ENCODE measurements at places on chromosomes 13 and 19.

DNA sequence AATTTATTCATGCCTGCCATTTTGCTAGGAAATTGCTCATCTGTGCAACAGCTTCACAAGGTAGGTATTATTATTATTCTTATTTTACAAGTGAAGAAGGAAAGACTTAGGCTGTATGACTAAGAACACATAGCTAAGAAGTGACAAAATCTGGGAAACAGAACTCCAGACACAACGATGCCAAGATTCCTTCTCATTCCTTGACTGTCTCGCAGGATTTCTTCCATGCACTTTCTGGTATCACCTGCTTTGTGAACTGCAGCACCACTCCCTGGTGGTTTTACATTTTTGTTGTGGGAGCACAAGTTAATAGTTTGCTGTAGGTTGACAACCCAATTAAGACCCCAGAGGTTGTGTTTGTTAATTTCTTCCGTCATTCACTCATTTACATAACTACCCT lies 188.5 kb downstream of the LACC1 start:
- no peak overlapping the region for H3K27ac ChIP-seq
- no peaks in the 10 kb centered on the region for H3K36me3 ChIP-seq
- H3K27me3 ChIP-seq: no peaks in the 10 kb centered on the region
- H3K4me3 ChIP-seq: no peak overlapping the region
- H3K4me1 ChIP-seq: no peaks in the 10 kb centered on the region

GRCh38 chr19:1315470-1316166 lies 29.9 kb downstream of the EFNA2 start:
- peak overlapping the region; percentile 37 for H3K4me3 ChIP-seq
- DNase-seq: no peak
- no peak overlapping the region for H3K27ac ChIP-seq
- H3K36me3 ChIP-seq: no peaks in the 10 kb centered on the region
- peaks cover 11% of the 10 kb centered on the region for H3K4me1 ChIP-seq

GRCh38 chr13:112729408-112729807 lies 39.6 kb downstream of the ATP11A start:
- H3K4me3 ChIP-seq: no peak overlapping the region
- no peaks in the 10 kb centered on the region for H3K4me1 ChIP-seq
- DNase-seq: no peak
- no peak overlapping the region for H3K27ac ChIP-seq
- no peaks in the 10 kb centered on the region for H3K27me3 ChIP-seq

GRCh38 chr13:40120288-40120687 lies 464.8 kb downstream of the COG6 start:
- no peak overlapping the region for H3K4me3 ChIP-seq
- DNase-seq: no peak
- H3K27ac ChIP-seq: peak overlapping the region; percentile 51
- H3K4me1 ChIP-seq: peaks cover 26% of the 10 kb centered on the region
- H3K36me3 ChIP-seq: no peaks in the 10 kb centered on the region

DNA sequence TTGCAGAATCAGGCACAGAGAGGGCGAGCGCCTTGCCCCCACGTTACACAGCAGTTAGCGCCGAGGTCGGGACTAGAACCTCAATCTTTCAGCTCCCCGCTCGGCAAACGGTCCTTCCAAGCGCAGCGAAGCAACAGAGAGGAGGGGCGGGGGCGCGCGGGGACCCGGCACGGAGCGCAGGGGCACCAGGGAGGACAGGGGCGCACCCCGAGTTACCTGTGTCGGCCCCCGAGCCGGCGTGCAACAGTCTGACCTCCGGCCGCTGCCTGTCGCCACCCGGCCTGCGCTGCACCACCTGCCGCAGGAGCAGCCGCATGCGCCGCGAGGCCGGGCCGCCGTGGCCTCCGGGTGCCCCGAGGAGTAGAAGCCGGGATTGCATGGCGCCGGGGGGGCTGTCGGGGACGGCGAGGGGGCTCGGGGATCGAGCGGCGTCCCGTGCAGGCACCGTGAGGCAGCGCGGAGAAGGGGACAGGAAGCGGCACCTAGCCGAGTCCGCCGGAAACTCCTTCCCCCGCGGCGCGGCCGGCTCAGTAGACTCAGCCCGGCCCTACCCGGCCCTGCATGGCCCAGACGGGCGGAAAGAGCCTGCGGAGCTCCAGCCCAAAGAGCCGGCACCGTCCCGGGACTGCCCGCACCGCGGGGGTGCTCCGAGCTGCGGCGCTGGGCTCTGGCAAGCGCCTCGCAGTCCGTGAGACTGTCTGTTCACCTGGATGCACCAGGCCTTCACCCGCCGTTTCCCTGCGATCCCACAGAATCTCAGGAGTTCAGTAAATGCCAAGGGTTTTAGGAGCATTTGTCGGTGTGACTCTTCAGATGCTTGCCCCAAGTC lies at the start of gene VWA8:
Gene VWA8, minus strand, starts transcription at position 473 of the 829 bp plus-strand sequence. Its CDS starts 94 bp downstream, at position 379.
- peaks cover 12% of the 10 kb centered on the region for H3K4me1 ChIP-seq
- no peaks in the 10 kb centered on the region for H3K27me3 ChIP-seq
- peak within 1 kb of the TSS; percentile 79 for H3K27ac ChIP-seq
- H3K4me3 ChIP-seq: peak within 1 kb of the TSS; percentile 88
- DNase-seq: no peak

DNA sequence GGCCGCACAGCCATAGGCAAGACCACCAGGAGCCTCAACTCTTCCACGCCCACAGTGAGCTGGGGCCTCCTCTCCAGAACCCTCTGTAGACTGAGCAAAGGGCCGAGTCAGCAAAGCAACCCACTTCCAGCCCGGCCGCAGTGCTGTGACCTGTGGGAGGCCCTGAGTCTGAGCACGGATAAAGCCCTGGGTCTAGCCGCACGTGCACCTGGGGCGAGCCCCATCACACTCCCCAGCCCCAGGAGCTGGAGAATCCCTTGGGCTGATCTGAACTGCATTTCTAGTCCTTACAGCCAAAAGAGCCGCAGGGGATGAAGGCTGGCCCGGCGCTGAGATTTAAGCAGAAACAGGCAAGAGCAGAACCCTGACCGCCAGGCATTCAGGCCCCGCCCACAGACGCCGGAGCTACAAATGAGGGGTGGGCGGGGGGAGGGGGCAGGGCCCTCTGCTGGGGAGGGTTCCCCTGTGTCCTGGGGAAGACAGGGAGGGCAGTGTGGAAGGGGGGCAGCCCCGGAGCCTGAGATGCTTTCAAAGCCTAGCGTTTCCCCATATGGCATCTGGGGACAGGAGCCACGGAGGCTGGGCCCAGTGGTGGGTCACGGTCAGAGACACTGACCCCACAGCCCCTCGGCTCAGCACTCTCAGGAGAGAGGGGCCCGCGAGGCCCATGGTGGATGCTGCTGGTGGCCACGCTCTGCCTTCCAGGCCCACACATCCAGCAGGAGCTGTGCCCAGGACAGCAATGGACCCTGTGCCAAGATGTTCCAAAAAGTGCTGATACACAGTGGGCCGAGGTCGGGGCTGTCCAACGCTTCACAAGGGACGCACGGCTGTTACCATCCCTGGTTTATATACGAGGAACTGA lies 4.9 kb downstream of the TMEM259 start:
- peak overlapping the region; percentile 76 for H3K27ac ChIP-seq
- no peak overlapping the region for H3K4me3 ChIP-seq
- DNase-seq: no peak
- H3K36me3 ChIP-seq: peaks cover 21% of the 10 kb centered on the region
- peaks cover 62% of the 10 kb centered on the region for H3K4me1 ChIP-seq

GRCh38 chr13:34577051-34577450 lies 365.0 kb upstream of the NBEA start:
- H3K36me3 ChIP-seq: no peaks in the 10 kb centered on the region
- H3K4me3 ChIP-seq: no peak overlapping the region
- H3K4me1 ChIP-seq: no peaks in the 10 kb centered on the region
- H3K27me3 ChIP-seq: no peaks in the 10 kb centered on the region

- DNase-seq: no peak
- no peak overlapping the region for H3K4me3 ChIP-seq
- H3K36me3 ChIP-seq: peaks cover 4% of the 10 kb centered on the region
Observed at GRCh38 chr13:98536729-98537128, 40.2 kb downstream of the STK24 start.

GRCh38 chr19:49875857-49876421 lies 1.2 kb downstream of the AKT1S1 start:
- no peaks in the 10 kb centered on the region for H3K36me3 ChIP-seq
- DNase-seq: peak; percentile 94
- H3K27me3 ChIP-seq: no peaks in the 10 kb centered on the region
- peak overlapping the region; percentile 98 for H3K4me3 ChIP-seq
- H3K4me1 ChIP-seq: peaks cover 34% of the 10 kb centered on the region
- H3K27ac ChIP-seq: peak overlapping the region; percentile 99

DNA sequence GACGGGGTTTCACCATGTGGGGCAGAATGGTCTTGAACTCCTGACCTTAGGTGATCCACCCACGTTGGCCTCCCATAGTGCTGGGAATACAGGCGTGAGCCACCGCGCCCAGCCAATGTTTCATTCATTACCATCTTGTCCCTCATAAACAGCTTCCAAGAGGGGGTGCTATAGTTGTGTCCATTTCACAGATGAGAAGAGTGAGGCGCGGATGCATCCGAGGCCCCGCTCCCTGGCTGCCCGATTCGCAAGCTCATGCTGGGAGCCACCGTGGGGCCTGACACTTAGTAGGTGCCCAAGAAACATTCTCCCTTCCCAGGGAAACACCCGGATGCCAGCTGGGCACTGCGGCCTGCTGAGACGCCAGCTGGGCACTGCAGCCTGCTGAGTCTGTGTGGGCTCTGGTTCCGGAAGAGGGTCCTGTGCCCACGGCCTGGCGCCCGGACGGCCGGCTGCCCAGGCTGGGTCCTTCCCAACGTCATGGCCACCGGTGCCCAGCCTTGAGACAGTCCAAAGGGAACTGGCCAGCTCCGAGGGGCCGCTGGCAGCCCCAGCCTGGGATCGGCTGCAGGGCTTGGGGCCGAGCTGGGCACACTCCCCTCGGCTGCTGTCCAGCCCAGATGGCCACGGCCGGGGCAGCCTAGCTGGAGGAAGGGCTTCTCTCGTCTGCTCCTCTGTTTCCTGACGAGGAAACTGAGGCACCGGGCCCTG lies 54.7 kb downstream of the NFIC start:
- no peaks in the 10 kb centered on the region for H3K27me3 ChIP-seq
- H3K4me3 ChIP-seq: no peak overlapping the region
- no peaks in the 10 kb centered on the region for H3K36me3 ChIP-seq
- peaks cover 24% of the 10 kb centered on the region for H3K4me1 ChIP-seq

DNA sequence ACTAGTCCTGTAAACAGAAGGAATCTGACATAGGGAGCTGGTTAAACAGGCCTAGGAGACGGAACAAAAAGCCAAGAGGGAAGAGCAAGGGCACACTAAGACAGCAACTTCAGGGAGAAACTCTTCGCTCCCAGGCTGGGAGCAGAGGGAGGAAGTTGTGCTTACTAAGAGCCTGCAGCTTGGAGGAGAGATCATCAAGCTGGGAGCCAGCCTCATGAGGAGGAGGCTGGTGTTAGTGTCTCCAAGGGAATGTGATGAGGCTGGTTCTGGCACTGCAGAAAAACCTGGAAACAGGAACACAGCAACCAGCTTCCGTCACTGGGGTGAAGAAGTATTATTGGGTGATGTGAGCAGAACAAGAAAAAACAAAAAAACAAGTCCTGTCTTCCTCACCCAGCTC lies 1027.3 kb downstream of the UQCRFS1 start:
- DNase-seq: no peak
- no peak overlapping the region for H3K4me3 ChIP-seq
- no peaks in the 10 kb centered on the region for H3K27me3 ChIP-seq
- no peak overlapping the region for H3K27ac ChIP-seq
- H3K4me1 ChIP-seq: no peaks in the 10 kb centered on the region

GRCh38 chr13:84661718-84662117 lies 779.4 kb upstream of the SLITRK1 start:
- H3K4me1 ChIP-seq: no peaks in the 10 kb centered on the region
- DNase-seq: no peak
- no peak overlapping the region for H3K27ac ChIP-seq
- no peaks in the 10 kb centered on the region for H3K27me3 ChIP-seq

DNA sequence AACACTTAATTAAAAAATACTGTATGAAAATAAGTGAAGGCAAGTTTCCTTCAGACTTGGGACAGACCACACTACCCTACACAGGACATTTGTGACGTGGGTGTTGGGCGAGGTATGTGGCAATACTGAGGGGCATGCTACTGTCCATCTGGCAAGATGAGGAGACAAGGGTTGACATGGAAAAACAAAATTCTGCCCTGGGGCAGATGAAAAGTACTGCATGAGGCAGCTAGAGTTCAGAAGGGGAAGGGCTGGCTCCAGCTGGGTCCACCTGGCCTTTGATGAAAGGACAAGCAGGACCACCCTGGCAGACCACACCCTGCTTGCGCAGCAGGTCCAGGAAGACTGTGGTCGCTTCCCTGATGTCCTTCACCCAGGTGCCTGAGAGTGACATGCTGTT lies 43.2 kb downstream of the LATS2 start:
- H3K4me1 ChIP-seq: peaks cover 74% of the 10 kb centered on the region
- H3K36me3 ChIP-seq: no peaks in the 10 kb centered on the region
- H3K27me3 ChIP-seq: no peaks in the 10 kb centered on the region
- no peak overlapping the region for H3K27ac ChIP-seq

GRCh38 chr19:38057959-38058690 lies 151.1 kb downstream of the SIPA1L3 start:
- DNase-seq: no peak
- no peak overlapping the region for H3K4me3 ChIP-seq
- no peaks in the 10 kb centered on the region for H3K27me3 ChIP-seq
- H3K27ac ChIP-seq: no peak overlapping the region
- no peaks in the 10 kb centered on the region for H3K36me3 ChIP-seq
- peaks cover 12% of the 10 kb centered on the region for H3K4me1 ChIP-seq

- no peak for DNase-seq
- no peak overlapping the region for H3K4me3 ChIP-seq
- H3K27me3 ChIP-seq: no peaks in the 10 kb centered on the region
- H3K27ac ChIP-seq: no peak overlapping the region
Observed at GRCh38 chr13:90120026-90120425, 1227.5 kb upstream of the MIR17HG start.

DNA sequence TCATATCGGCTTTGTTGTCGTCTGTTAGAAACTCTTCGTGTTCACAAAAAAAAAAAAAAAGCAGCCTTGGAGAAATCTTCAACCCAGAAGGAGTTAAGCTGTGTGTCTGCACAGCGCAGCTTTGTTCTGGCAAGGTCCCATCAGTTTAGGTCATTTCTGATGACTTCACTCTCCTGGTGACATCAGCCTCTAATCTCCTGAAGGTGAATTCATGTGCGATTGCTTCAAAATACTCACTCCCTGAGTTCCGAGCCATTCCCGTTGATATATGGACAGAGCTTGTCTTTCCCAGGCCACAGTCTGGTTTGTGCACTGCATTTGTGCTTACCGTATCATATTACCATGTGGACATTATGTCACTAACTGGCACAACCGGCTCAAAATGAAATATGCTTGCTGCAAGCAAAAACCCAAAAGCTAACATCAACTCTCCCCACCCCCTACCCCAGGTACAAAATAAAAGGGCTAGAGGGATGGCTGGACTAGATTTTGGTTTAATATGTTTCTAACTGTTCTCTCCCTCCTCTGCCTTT lies 342.4 kb downstream of the KCNRG start:
- no peak overlapping the region for H3K27ac ChIP-seq
- H3K27me3 ChIP-seq: no peaks in the 10 kb centered on the region
- DNase-seq: no peak
- no peak overlapping the region for H3K4me3 ChIP-seq

DNA sequence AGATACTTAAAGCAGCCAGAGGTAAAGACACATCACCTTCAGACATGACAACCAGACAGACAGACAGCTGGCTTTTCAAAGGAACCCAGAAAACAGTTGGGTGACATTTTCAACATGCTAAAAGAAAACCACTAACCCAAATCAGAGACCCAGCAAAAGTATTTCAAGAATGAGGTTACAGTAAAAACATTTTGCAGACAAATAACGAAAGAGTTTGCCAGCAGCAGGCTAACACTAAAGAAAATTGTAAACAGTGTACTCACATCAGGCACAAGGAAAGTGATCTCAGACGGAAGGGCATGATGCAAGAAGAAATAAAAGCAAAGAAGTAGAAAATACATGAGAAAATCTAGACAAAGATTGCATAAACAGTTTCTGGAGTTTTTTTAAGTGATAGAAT lies 46.4 kb downstream of the AP1M1 start:
- H3K4me3 ChIP-seq: no peak overlapping the region
- no peaks in the 10 kb centered on the region for H3K27me3 ChIP-seq
- H3K27ac ChIP-seq: no peak overlapping the region
- H3K36me3 ChIP-seq: no peaks in the 10 kb centered on the region
